Neural progenitor cell (in vitro differentiated cells): ENCODE measurements at places on chromosomes 13 and 19. TPM values are rescaled to one million over a fixed set of nuclear protein-coding genes. Genes with fewer than 3 reads are reported as not detected.

DNA sequence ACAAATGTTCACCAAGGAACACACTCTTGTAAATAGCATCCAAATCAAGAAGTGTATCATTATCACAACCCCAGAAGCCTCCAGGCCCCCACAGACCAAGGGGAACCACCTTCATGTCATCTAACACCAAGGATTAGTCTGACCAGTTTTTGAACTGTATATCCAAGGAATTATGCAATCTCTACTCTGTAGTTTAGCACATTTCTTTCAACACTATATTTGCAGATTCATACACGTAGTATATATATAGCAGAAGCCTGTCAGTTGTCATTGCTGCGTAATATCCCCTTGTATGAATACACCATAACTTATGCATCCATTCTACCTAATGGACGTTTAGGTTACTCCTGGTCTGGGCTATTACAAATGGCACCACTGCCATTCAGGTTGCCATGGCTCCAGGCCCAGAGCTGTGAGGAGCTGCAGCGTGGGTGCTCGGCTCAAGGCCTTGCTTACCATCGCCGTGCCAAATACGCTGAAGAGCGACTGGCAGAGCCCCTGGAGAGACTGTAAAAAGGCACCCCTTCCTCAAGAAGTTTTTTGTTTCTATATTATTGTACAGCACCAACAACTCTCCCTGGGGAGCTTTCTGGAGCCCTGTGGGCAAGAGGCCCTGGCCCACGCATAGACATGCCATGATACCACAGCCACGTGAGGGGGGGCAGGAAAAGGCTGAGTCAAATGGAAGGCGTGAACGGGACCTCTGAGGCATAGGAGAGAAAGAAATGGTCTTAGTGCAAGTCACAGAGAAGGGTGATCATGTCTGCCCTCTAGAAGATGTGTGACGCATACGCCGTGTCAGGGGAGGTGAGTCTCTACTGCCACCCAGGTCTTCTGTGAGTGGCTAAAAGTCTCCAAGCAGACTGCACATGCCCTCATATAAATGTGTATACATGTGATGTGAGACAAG is 10.8 kb downstream of the LATS2 start:
- no peak overlapping the region for H3K27ac ChIP-seq
- peaks cover 5% of the 10 kb centered on the region for H3K36me3 ChIP-seq
- DNase-seq, result no peak
- no peak overlapping the region for H3K4me3 ChIP-seq

Gene ZMYM2
- 203 and 303 TPM in 2 replicates for total RNA-seq

DNA sequence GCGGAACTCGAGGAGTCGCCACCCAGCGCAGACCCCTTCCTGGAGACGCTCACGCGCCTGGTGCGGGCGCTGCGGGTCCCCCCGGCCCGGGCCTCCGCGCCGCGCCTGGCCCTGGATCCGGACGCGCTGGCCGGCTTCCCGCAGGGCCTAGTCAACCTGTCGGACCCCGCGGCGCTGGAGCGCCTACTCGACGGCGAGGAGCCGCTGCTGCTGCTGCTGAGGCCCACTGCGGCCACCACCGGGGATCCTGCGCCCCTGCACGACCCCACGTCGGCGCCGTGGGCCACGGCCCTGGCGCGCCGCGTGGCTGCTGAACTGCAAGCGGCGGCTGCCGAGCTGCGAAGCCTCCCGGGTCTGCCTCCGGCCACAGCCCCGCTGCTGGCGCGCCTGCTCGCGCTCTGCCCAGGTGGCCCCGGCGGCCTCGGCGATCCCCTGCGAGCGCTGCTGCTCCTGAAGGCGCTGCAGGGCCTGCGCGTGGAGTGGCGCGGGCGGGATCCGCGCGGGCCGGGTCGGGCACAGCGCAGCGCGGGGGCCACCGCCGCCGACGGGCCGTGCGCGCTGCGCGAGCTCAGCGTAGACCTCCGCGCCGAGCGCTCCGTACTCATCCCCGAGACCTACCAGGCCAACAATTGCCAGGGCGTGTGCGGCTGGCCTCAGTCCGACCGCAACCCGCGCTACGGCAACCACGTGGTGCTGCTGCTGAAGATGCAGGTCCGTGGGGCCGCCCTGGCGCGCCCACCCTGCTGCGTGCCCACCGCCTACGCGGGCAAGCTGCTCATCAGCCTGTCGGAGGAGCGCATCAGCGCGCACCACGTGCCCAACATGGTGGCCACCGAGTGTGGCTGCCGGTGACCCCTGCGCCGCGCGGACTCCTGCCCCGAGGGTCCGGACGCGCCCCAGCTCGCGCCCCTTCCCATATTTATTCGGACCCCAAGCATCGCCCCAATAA is 2.3 kb downstream of the AMH start:
- DNase-seq, result no peak
- peaks cover 10% of the 10 kb centered on the region for H3K4me1 ChIP-seq
- peaks cover 20% of the 10 kb centered on the region for H3K27me3 ChIP-seq
- no peak overlapping the region for H3K4me3 ChIP-seq
- no peaks in the 10 kb centered on the region for H3K36me3 ChIP-seq
- no peak overlapping the region for H3K27ac ChIP-seq

- no peak overlapping the region for H3K27ac ChIP-seq
- H3K36me3 ChIP-seq, result no peaks in the 10 kb centered on the region
- H3K4me1 ChIP-seq, result peaks cover 22% of the 10 kb centered on the region
- H3K4me3 ChIP-seq, result no peak overlapping the region
- H3K27me3 ChIP-seq, result no peaks in the 10 kb centered on the region
These were observed 103.9 kb upstream of the UBL3 start for GRCh38 chr13:29954082-29955028.

- no peak overlapping the region for H3K4me3 ChIP-seq
- peaks cover 9% of the 10 kb centered on the region for H3K4me1 ChIP-seq
- no peak for DNase-seq
- H3K36me3 ChIP-seq, result no peaks in the 10 kb centered on the region
- no peak overlapping the region for H3K27ac ChIP-seq
These were observed 10.1 kb downstream of the RPS28 start for GRCh38 chr19:8331263-8331845.

- DNase-seq, result no peak
- no peak overlapping the region for H3K4me3 ChIP-seq
These were observed 40.8 kb downstream of the CHST8 start for GRCh38 chr19:33662391-33663092.

DNA sequence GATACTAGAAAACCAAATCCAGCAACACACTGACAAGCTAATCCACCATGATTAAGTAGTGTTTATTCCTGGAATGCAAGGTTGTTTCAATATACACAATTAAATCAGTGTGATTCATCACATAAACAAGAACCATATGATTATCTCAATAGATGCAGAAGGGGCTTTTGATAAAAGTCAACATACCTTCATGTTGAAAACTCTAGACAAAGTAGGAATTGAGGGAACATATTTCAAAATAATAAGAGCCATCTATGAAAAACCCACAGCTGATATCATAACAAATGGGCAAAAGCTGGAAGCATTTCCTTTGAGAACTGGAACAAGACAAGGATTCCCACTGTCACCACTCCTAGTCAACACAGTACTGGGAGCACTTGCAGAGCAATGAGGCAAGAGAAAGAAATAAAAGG is 213.6 kb upstream of the CSNK1A1L start:
- H3K4me3 ChIP-seq, result no peak overlapping the region
- H3K36me3 ChIP-seq, result no peaks in the 10 kb centered on the region
- DNase-seq, result no peak

Gene LMTK3
- 0.02 and 3.5 TPM in 2 replicates for total RNA-seq

DNA sequence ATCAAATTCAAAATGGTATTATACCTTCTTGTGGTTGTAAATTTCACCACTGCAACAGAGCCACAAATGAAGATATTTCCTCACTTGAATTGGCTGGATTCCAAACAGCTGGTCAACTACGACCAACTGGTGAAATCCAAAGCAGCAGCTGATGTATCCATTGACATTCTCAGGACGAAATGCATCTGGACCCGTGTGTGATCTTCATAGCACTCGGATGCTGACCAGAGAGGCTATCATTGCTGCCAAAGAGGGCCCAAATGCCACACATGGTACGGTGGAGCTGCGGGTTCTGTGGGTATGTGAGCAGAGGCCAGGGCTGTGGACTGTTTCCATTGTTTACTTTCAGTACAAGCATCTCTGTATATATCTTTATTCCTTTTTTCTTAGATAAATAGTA is 25.6 kb upstream of the PCCA start:
- H3K36me3 ChIP-seq, result no peaks in the 10 kb centered on the region
- H3K4me1 ChIP-seq, result peaks cover 30% of the 10 kb centered on the region
- no peak for DNase-seq
- H3K4me3 ChIP-seq, result no peak overlapping the region

- no peak overlapping the region for H3K4me3 ChIP-seq
- H3K27me3 ChIP-seq, result no peaks in the 10 kb centered on the region
- peaks cover 30% of the 10 kb centered on the region for H3K4me1 ChIP-seq
- H3K36me3 ChIP-seq, result no peaks in the 10 kb centered on the region
These were observed 110.3 kb downstream of the GGACT start for GRCh38 chr13:100478107-100478809.

GRCh38 chr13:36370108-36370429 is 23.9 kb upstream of the SPART start:
- H3K27me3 ChIP-seq, result no peaks in the 10 kb centered on the region
- no peak overlapping the region for H3K27ac ChIP-seq
- H3K4me3 ChIP-seq, result no peak overlapping the region

DNA sequence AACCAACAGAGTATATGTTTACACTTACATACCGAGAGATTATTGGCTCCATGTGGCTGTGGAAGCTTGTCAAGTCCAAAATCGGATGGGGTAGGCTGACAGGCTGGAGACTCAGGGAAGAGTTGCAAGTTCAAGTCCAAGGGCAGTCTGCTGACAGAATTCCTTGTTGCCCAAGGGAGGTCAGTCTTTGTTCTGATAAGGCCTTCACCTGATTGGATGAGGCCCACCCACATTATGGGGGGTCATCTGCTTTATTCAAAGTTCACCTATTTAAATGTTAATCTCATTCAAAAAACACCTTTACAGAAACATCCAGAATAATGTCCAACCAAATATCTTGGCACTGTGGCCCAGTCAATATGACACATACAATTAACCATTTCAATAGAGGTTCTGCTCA is 452.4 kb downstream of the KLF12 start:
- H3K4me3 ChIP-seq, result no peak overlapping the region
- no peaks in the 10 kb centered on the region for H3K27me3 ChIP-seq
- DNase-seq, result no peak
- no peaks in the 10 kb centered on the region for H3K36me3 ChIP-seq
- no peaks in the 10 kb centered on the region for H3K4me1 ChIP-seq

- no peaks in the 10 kb centered on the region for H3K27me3 ChIP-seq
- no peak overlapping the region for H3K27ac ChIP-seq
- no peak for DNase-seq
- no peaks in the 10 kb centered on the region for H3K4me1 ChIP-seq
These were observed 3.6 kb upstream of the DAND5 start for GRCh38 chr19:12965812-12966135.

Gene TMPRSS9
- total RNA-seq, result 0.40 TPM in 1 of 2 replicates, not detected in the other

DNA sequence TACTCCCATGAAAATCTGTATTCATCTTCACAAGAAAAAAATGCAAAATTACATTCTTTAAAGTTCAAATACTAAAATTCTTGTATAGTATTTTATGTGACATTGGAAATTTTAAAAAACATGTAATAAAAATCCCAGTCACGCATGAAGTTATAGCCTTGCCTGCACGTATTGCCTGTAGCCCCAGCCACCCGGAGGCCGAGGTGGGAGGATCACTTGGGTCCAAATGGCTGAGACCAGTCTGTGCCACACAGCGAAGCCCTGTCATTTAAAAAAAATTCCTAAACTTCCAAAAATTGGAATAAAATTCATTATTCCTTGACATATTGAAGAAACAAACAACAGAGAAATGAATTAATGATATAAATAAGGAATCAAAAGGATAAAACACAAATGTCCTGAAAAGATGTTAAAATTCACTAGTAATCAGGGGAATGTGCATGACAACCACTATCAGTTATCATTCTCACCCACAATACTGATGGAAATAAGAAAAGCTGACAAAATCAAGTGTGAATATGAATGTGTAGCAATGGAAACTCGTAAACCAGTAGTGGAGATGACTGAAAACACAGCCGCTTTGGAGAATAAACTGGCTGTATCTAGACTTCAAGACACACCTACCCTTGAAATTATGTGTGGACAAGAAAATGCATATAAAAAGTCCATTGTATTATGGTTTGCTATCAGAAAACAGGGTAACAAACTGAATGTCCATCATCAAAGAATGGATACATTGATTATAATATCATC is 7.5 kb downstream of the CARD8 start:
- peaks cover 12% of the 10 kb centered on the region for H3K36me3 ChIP-seq
- no peaks in the 10 kb centered on the region for H3K4me1 ChIP-seq
- no peaks in the 10 kb centered on the region for H3K27me3 ChIP-seq
- H3K27ac ChIP-seq, result no peak overlapping the region
- DNase-seq, result no peak
- H3K4me3 ChIP-seq, result no peak overlapping the region
